ENCODE measurements at places on chromosomes 3 and 15.

DNA sequence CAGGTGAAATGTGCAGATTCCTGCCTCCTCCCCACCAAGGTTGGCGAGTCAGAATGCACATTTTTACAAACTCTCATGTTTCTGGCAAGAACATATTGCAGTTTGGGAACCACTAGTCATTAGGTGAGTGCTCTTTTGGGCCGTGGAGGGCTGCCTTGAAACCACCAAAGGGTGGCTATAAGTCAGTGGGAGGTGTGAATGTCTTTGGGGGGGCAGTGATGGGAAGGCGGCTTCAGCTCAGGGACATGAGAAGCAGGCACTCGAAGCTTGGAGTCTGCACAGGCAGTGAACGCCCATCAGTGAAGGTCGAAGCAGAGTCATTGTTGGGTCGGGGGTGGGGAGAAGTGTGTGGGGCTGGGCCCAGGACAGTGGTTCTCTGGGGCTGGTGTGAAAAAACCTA is 1.1 kb downstream of the NOX5 start:
- no peak for DNase-seq

DNA sequence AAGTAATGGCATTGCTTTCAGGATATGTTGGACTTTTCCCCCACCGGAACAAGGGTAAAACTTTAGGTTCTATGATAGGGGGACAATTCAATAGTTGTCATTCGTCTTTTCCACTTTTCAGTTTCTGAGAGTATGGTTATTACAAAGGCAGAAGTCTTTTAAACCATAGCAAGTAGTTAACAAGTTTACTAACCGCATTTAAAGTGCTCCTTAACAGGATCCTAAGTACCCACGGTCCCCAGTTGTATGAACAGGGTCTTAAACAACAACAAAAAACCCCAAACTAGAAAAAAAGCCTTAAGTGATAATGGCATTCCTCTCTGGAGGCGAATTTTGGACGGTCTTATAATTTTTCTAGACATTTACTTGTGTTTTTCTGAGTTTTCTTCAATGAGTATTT is 831 bp downstream of the IFT57 start:
- no peak for DNase-seq

GRCh38 chr15:101242999-101243336 is 8.9 kb downstream of the CHSY1 start:
- no peak for DNase-seq

GRCh38 chr15:69038508-69038907 is 24.0 kb downstream of the NOX5 start:
- DNase-seq: no peak

DNA sequence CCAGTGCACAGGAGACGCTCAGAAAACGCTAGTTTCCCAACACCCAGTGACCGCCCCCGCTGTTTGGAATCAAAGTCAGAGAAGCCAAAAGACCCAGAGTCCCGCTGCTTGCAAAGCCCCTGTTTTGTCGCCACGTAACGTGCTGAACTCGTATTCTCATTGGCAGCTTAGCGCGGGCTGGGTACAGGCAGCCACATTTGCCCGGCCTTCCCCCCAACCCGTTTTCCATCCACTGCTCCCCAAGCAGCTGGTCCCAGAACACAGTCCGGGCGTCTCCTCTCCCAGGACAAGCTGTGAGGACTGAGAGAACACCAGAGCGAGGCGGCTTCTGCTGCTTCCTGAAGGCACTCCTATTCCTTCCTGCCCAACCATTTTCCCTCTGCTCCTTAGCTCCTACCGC is 54.8 kb downstream of the RASGRF1 start:
- no peak for DNase-seq

DNA sequence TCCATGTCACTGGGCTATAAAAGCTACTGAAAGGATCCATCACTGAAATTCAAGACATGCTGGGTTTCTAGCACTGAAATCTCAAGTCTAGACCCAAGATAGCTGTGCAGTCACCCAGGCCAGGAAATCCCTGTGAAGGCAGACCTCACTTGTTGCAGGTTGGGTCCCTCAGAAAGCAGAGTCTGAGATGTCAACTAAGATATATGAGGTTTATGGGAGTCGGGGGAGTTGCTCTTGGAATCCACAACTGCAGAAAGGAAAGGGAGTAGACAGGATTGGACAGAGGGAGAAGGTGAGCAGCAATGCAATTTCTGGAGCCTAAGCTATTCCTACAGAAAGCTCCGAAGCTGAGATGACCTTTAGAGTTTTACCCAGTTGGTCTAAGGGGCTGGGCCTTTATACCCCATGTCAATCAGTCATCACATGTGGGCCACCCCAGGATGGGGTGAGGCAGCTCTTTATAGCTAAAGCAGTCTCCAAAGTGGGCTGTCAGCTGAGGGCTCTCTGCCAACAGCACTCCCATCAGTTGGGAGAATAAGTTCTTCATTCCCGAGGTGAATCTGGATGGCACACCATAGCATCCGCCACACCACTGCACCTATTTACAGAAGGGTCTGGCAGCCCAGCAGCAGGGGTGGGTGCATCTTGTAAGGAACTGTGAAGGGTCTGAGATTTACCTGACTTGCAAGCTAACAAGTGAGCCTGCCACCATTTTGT is 52.3 kb upstream of the ACVR2B start:
- no peak for DNase-seq

DNA sequence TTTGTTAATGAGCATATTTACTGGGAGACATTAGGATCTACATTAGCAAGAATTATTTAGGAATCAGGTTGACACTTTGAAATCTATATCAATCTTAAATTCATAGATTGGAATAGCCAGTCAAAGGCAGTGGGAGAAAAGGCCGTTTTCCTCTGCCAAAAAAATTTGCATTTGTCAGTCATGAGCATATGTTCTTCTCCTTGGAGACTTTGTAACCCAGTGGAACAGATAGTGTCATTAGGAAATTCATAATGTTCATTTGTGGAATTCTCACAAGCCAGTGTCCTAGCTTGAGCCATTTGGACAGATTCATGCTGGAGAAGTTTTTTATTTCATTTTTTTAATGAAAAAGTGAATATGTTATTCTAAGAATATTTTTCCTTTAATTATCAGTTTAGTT is 260.1 kb downstream of the OXSM start:
- DNase-seq: no peak

- no peak for DNase-seq
These were observed 33.5 kb downstream of the SUCLG2 start for GRCh38 chr3:67620869-67621268.

- DNase-seq: no peak
These were observed 45.0 kb upstream of the GK5 start for GRCh38 chr3:142270407-142270806.

- no peak for DNase-seq
These were observed 265.5 kb downstream of the ADAMTSL3 start for GRCh38 chr15:83919319-83919830.

DNA sequence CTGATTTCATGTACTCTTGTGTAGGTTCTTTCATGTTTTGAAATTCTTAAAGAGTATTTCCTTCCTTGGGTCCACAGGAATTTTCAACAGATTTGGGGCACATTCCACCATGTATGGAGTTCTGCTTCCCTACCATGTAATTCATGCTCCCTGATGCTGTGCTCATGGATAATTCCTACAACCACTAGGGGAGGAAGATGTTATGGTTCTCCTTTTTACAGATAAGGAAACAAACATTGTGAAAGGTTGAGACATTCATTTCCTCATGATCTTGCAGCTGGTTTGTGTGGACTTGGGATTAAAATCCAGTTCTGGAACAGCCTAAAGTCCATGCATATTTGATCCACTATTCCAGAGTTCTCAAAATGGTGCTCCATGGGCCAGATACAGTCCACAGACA is 174.9 kb upstream of the FRMD4B start:
- DNase-seq: no peak
